ENCODE measurements at places on chromosomes 3 and 15.

DNA sequence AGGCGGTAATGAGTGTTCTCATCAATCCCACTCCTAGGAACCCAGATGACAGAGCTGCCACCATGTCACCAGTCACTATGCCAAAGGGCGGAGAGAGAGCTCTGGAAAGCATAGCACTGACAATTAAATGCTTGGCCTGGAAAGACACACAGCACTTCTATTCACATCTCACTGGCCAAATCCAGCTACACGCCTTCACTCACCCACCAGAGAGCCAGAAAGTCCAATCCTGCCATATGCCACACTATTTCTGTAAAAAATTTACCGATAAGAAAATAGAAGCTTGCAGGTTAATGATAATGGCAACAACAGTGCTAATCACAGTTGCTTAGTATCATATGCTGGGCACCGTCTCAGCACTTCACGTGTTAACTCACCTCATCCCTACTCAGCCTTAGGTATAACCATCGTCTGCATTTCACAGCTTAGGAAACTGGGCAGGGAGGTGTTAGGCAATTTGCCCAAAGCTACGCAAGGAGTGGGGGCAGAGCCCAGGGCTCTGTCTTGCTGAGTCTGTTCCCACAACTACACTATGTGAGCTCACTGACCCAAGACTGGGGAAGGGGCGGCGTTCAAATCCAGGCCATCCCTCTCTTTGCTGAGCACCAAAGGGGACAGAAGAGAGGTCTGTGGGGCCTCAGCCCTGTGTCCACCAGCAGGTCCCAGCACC lies 16.5 kb downstream of the KLHL25 start:
- peaks cover 16% of the 10 kb centered on the region for H3K4me1 ChIP-seq
- no peak for DNase-seq
- H3K36me3 ChIP-seq = no peaks in the 10 kb centered on the region
- H3K27me3 ChIP-seq = no peaks in the 10 kb centered on the region
- no peak overlapping the region for H3K4me3 ChIP-seq

DNA sequence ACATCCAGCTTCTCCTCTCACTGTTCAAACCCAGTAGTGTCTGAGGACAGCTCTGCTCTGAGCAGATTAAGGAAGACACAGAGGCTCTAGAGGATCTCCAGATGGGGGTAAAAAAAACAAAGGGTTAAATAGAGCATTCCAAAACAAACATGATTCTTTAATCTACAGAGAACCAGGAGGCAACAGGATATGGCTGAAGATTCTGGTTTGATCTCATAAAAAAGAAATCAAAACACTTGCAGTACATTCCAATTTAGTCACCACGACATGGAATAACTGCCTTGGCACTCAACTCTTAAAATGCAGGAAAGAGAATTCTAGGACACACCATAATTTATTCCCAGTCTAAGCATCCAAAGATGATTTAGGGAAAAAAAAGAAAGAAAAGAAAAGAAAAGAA lies 32.0 kb downstream of the TM4SF4 start:
- H3K27ac ChIP-seq = no peak overlapping the region
- no peak overlapping the region for H3K4me3 ChIP-seq
- no peaks in the 10 kb centered on the region for H3K36me3 ChIP-seq
- peaks cover 26% of the 10 kb centered on the region for H3K27me3 ChIP-seq
- H3K4me1 ChIP-seq = peaks cover 10% of the 10 kb centered on the region

DNA sequence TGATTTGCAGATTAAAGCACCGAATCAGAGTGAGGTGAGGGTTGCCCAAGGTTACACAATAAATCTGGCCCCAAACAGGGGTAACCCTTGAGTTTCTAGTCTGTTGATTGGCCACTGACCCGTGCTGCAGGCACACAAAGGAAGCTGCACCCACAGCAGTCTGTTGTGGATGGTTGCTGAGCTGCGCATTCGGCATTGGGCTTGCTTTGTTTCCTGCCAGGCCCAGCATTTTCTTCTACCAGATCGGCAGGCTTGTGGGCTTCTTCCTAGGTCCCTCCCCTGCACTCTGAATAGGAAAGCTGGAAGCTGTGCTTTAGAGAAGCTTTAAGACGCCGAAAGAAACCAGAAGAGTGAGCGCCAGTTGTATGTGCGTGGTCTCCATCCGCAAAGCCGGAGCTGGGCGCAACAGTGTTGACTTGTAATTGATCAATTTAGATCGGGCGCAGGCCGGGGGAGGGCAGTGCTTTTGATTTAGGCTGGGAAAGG lies 12.1 kb downstream of the B3GNT5 start:
- peaks cover 12% of the 10 kb centered on the region for H3K4me1 ChIP-seq
- H3K27ac ChIP-seq = no peak overlapping the region
- peaks cover 1% of the 10 kb centered on the region for H3K27me3 ChIP-seq
- no peak for DNase-seq
- H3K4me3 ChIP-seq = no peak overlapping the region
- H3K36me3 ChIP-seq = peaks cover 37% of the 10 kb centered on the region

DNA sequence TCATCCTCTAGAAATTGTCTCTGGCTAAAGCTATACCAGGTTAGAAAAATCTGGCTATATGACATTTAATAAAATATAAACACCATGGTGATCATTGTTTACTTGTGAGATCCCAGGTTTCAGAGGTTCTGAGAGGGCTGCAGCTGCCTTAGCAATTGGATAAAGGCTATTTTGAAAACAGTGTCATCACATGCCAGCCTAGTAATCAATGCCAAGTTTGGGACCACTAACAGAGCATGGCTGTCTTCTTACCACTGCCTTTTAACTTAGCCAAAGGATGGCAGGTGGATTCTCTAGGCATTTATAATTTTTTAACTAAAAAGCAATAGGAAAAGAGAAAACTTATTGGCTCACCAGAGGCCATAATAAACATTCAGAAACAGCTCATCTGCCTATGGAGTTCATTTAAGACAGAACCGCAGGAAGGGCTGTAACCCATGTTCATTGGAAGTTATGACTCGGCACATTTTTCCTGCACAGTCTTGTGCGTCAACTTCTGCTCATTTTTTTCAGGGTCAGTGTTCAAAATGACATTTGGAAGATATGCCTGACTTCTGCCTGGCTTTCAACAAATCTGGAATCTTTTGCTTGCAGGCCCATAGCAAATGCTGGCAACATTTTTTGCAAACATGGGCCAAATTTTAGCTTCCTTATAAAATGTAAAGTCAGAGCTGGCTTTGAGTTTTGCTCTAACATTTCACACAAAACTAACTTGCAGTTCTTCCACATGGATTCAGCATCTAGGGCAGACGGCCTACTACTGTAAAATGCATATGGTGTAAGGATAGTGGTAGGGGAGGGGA lies 476.0 kb upstream of the TBL1XR1 start:
- no peak overlapping the region for H3K27ac ChIP-seq
- peaks cover 2% of the 10 kb centered on the region for H3K4me1 ChIP-seq
- DNase-seq = no peak
- H3K4me3 ChIP-seq = no peak overlapping the region
- H3K27me3 ChIP-seq = no peaks in the 10 kb centered on the region
- H3K36me3 ChIP-seq = no peaks in the 10 kb centered on the region

All from activated naive CD8-positive, alpha-beta T cell treated with anti-CD3 and anti-CD28 coated beads, Interleukin-2, amount 50 U/mL, for 24 hours (primary cell).